ENCODE measurements at places on chromosomes 4 and X.

DNA sequence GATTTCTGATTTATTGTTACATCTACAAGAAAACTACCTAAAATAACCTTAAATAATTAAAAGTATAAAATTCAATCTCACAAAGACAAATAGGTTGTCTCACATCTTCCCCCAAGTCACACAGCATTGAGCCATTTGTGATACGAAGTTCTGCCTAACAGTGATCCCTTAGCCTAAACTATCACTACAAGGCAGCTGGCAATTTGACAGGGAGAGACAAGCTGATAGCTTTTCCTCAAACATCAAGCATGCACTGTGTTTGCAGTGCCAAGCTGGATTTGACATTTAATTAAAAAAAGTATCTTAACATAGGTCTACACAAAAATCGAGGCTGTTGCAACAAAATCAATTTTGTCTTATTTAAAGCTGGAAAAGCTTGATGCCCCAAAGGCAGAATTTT is 464.7 kb upstream of the TRAM1L1 start:
- DNase-seq: no peak

DNA sequence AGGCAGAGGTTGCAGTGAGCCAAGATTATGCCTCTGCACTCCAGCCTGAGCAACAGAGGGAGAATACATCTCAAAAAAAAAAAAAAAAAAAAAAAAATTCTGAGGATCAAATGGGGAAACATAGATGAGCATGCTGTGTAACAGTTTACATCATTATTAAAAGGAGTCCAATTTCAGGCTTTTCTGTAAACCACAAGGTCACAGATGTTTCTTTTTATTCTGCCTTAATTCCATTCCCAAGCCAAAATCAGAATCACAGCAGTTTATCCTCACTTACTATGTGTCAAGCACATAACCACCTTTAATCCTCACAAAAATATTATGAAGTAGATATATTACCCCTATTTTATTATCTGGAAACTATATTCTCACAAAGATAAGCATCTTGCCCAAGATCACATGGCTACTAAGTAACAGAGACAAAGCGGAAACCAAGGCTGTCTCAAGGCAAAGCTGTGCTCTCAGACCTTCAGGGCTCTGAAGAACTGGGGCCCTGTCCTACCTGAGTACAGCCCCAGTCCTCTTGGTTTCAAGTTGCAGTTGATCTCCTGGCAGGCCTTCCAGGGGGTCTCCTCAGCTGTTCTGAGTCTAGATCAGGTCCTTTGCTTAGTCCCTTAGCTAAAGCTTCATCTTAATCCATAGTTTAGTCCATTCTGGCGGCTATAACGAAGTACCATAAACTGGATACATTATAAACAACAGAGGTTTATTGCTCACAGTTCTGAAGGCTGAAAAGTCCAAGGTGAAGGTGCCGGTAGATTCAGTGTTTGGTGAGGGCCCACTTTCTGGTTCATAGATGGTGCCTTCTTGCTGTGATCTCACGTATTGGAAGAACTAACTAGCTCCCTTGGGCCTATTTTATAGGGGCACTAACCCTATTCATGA is 141.3 kb downstream of the PALLD start:
- DNase-seq: no peak

DNA sequence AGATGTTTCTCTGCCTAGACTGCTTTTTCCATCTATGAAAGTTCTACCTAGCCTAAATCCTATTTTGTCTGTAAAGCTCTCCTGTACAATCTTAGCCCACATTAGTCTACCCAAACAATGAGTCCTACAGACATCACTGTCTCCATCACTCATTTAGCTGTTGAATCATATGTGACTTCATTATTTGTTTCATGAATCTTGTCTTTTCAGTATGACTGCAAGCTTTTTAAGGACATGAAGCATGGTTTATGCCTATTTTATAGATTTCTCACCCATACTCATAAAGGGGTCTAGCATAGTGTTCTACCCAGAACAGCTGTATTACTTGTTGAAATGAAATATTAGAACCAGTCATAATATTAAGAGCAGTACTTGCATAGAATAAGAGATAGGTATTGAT is 13.0 kb downstream of the AMMECR1 start:
- DNase-seq: no peak

GRCh38 chrX:68492583-68492982 is 6.3 kb upstream of the YIPF6 start:
- no peak for DNase-seq
